Iris pigment epithelial cell (primary cell): ENCODE measurements at places on chromosomes 16 and 17.

DNA sequence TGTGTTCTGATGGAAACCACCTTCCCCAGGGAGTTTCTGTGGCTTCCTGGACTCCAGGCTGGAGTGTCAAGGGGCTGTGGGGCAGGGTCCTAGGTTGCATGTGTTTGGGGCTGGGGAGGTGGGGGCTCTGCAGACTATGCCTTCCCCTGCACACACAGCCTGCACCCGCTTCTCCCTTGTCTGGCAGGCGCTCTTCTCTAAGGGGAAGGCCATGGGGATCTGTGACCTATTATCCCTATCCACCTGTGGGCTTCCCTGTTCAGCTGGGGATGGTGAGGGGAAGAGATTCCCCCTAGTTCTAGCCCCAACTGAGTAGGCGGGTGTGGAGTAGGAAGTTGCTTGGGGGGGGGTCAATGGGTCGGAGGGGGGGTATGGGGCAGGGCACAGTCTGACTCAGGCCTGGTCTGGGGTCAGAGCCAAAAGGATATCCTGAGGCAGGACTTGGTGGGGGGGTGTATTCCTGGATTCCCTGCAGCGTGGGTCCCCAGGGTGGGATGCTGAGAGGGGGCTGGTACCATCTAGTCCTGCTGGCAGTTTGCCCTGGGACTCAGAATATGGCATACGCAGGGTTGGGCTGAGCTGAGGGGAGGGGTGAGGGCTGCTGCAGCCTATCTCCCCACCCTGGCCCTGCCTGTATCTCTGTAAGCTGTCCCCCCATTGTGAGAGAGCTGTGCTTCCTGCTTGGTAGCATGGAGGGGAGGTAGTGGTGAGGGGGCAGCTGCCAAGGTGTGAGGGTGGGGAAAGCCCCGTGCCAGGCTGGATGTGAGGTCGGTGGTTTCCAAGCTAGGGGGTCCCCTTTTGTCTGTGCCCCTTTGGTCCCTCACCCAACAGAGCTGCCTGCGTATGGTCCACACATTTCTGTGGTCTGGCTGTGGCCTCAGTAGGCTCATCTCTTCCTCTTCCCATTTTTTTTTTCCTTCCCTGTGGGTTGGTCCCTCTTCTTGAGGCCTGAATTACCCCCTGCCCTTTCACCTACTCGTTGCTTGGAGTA lies 14.7 kb downstream of the RARA start:
- DNase-seq = no peak

GRCh38 chr17:31048780-31049179 lies 46.0 kb upstream of the NF1 start:
- DNase-seq = peak; percentile 30

GRCh38 chr17:73013816-73014663 lies 78.4 kb downstream of the SLC39A11 start:
- peak; percentile 51 for DNase-seq

DNA sequence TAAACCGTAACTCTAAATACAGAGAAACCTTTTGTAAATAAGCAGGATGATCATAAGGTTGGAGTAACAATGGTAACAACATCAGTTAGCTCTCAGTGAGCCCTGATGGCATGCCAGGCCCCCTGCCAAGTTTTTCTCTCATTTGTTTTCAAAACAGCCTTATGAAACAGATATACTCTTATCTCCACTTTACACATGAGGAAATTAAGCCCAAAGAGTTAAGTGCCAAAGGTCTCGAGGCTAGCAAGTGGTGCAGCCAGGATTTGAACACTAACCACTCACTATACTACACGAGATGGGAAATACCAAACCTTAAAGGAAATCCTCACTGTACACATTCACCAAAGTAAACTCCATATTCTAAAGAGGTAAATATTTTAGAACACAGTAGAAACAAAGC lies 15.0 kb downstream of the USP31 start:
- peak; percentile 63 for DNase-seq

DNA sequence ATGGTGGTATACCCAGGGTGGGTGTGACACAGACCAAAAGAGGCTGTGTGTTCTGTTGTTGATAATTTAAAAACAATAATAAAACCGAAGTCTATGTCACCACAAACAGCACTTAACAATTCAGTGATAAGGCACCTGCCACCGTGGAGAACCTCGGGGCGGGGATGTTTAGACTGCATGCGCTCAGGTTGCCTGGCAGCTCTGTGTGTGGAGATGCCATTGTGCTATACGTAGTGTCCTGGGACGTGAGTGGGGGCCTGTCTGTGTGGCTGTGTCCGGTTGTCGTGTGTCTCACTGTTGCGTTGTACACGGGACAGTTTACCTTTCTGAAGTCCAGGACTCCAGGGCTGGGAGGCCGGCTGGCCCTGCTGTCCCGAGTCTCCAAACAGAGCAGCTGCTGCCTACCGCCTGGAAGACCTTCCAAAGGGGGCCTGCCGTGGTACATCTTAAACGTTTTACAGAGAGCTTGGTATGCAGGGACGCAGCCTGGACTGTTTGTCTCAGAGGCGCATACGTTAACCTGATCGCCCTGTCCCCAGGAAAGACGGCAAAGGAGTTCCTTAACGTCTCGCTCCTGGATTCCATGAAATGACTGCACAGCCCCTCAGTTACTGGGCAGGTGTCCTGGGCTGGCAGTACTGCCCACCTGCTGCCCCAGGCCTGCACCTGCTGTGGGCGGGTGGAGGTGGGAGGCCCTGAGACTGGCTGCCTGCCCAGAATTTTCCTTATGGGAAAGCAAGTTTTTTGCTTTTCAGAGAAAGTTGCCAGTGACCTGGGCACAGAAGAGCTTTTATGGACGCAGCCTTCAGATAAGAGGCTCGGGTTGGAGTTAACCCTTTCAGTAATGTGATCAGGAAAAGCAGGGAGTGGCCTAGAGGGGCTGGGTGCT lies 19.0 kb downstream of the SPIRE2 start:
- DNase-seq = no peak

DNA sequence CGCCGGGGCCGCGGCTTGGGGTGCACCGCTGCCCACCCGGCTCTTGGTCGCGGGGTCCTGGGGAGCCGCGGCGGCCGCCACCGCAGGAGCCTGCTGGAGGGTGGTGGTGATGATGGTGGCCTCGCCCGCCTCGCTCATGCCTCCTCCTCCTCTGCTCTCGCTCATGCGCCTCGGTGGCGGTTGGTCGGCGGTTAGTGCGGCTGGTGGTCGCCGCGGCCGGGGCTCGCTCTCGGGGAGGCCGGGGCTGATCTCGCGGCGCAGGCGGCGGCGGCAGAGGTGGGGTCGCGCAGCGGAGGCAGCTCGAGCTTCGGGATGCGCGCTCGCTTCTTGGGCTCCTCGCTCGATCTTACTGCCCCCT lies 41.6 kb downstream of the AHSP start:
- DNase-seq = no peak

GRCh38 chr16:27441998-27442397 lies 40.0 kb downstream of the IL21R start:
- DNase-seq = no peak

GRCh38 chr16:28915181-28915580 lies 9.9 kb downstream of the RABEP2 start:
- peak; percentile 72 for DNase-seq

GRCh38 chr17:15377200-15377599 lies 35.8 kb upstream of the TEKT3 start:
- DNase-seq = peak; percentile 36

GRCh38 chr16:88526906-88527185 lies 43.4 kb upstream of the ZC3H18 start:
- no peak for DNase-seq

GRCh38 chr16:4328046-4328781 lies 12.3 kb downstream of the GLIS2 start:
- peak; percentile 82 for DNase-seq

- no peak for DNase-seq
Measured at GRCh38 chr17:75508931-75509361, 6.4 kb downstream of the CASKIN2 start.

DNA sequence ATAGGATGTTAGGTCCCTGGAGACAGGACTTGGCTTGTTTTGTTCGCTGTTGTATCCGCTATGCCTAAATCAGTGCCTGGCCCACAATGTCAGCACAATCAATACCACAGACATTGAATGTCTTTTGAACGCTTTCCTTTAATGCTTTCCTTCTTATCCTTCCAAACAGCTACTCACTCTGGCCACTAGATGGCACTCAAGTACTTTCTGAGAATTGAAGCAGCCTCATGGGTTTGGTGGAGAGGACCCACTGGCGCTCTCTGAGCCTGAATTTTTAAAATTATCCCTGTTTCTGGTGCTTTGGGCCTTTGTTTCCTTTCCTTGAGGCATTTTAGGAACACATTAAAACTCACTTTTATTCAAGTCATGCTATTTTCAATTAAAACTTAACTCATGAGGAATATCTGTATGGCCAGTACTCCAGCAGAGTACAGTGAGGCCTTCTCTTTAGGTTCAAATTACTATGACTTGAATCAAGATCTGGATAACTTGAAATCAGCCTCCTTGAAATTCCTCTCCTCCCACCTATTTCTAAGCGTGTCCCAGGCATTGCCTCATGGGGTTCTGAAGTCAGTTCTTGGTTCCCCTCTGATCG lies 3.2 kb upstream of the NLRP1 start:
- DNase-seq = peak; percentile 65

DNA sequence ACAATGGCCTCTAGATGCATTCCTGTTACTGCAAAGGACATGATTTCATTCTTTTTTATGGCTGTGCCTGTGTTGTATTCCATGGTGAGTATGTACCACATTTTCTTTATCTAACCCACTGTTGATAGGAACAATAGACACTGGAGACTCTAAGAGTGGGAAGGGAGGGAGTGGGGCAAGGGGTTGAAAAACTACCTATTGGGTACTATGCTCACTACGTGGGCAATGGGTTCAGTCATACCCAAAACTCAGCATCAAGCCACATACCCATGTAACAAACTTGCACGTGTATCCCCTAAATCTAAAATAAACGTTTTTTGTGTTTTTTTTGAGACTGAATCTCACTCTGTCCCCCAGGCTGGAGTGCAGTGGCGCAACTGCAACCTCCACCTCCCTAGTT lies 47.1 kb upstream of the SCNN1B start:
- no peak for DNase-seq

DNA sequence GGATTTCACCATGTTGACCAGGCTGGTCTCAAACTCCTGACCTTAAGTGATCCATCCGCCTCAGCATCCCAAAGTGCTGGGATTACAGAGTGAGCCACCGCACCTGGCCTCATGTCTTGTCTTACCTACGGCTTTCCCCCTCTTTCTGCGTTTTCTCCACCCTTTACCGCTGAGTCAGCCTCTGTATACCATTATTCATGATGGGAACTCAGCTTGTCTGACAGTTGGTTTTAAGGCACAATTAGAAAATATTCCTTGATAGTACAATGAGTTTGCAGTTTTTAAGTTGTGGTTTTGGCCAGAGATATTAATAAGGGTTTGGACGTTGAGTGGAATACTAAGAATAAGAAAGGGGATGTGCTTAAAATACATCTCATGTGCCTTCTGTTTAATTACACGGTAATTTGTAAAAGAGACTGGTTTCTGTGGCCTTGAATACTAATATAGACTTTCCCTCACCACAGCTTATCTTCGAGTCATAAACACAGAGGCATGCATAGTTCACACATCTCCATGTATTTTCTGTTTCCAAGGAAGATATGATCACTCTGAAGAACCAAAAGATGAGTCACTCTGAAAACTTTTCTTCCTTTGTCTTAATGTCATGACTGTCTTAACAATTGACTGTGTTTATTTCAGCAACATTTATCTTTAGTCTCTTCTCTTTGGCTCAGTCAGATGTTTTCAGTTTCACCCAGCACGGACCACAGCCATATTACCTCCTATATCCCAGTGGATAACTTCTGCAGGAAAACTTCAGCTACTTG lies 54.4 kb downstream of the PITPNC1 start:
- DNase-seq = peak; percentile 90
